ENCODE measurements at places on chromosomes 4 and X. TPM values are rescaled to one million over a fixed set of nuclear protein-coding genes. Genes with fewer than 3 reads are reported as not detected.

PTCHD1 gene
- total RNA-seq: not detected

USP46 gene
- total RNA-seq: 15.7 TPM

NEUROG2 gene
- not detected for total RNA-seq

ASB9 gene
- not detected for total RNA-seq

CLIC2 gene
- total RNA-seq: 0.50 TPM

GPR50 gene
- total RNA-seq: not detected

DCAF4L1 gene
- total RNA-seq: 0.90 TPM

ZNF732 gene
- not detected for total RNA-seq

SPANXB1 gene
- total RNA-seq: not detected

MBNL3 gene
- 13.3 TPM for total RNA-seq

UGT2B15 gene
- not detected for total RNA-seq

GAGE2A gene
- not detected for total RNA-seq

STS gene
- 3.1 TPM for total RNA-seq
